ENCODE measurements at places on chromosomes 1 and 21. TPM values are rescaled to one million over a fixed set of nuclear protein-coding genes. Genes with fewer than 3 reads are reported as not detected.

GRCh38 chr1:214224611-214225354, 56.2 kb upstream of the SMYD2 start:
- H3K27me3 ChIP-seq = peaks cover 1% of the 10 kb centered on the region
- H3K4me1 ChIP-seq = peaks cover 14% of the 10 kb centered on the region

SLAMF8 gene
- not detected for total RNA-seq

GRCh38 chr1:169484683-169485430, 887 bp downstream of the SLC19A2 start:
- H3K36me3 ChIP-seq = no peaks in the 10 kb centered on the region
- H3K4me1 ChIP-seq = peaks cover 68% of the 10 kb centered on the region
- H3K27ac ChIP-seq = peak overlapping the region; percentile 98

GRCh38 chr1:207885129-207886032, 25.5 kb downstream of the CD34 start:
- H3K27me3 ChIP-seq = peaks cover 43% of the 10 kb centered on the region
- H3K27ac ChIP-seq = no peak overlapping the region
- peak; percentile 81 for DNase-seq
- no peak overlapping the region for H3K4me3 ChIP-seq

- H3K4me3 ChIP-seq = no peak overlapping the region
- H3K27me3 ChIP-seq = no peaks in the 10 kb centered on the region
- peaks cover 10% of the 10 kb centered on the region for H3K4me1 ChIP-seq
- H3K27ac ChIP-seq = no peak overlapping the region
- H3K36me3 ChIP-seq = peaks cover 16% of the 10 kb centered on the region
- no peak for DNase-seq
Measured at GRCh38 chr1:11280719-11281376, 7.8 kb downstream of the UBIAD1 start.

DNA sequence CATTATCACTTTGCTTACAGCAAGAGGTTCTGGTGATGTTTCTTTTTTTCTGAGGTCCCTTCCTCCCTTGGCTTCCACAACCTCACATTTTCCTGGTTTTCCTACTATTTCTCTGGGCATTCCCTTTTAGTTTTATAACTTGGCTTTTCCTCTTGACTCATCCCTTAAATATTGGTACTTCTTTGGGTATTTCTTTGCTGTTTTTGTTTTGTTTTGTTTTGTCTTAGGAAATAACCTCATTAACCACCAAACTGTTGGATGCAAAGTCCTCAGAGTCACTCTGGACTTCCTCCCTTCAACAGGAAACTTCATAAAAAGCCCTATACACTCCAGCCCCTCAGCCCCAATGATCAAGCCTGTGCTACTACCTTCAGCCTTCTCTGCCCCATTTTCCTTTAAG, 211.1 kb downstream of the DUSP10 start:
- no peaks in the 10 kb centered on the region for H3K36me3 ChIP-seq
- DNase-seq = no peak
- H3K4me3 ChIP-seq = no peak overlapping the region
- no peak overlapping the region for H3K27ac ChIP-seq
- H3K4me1 ChIP-seq = no peaks in the 10 kb centered on the region

ASCL5 gene
- total RNA-seq = not detected

DNA sequence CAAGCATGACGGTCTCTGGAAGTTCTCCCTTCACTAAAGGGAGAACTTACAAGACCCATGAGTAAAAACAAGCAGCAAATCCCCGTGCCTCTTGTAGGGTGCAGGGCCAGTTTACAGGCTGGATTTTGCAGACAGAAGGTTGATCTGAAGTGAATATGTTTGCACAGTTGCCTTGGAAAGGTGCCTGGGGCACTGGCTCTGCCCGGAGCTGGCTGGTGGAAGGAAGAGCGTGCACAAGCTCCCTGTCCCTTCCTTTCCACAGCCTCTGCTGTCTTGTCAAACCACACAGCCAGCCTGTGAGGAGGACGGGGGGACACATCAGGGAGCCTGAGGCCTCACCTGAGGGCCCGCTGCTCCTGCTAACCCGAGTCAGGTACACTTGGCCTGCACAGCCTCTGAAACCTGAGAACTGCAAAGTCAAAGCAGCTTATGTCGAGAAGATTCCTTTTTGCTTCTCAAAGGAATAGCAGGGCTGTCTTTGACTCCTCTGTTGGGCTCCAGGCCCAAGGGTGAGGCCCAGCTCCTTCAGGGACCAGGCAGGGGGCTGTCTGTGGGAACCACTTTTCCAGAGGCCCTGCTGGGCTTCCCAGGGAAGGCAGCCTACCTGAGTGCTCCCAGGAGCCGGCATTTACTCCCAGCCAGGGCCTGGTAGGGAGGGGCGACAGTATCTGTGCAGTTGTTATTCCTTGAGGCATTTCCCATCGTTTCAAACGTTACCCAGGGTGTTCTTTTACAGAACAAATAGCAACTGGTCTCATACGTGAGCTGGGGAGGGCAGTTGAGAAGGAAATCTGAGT, 251.5 kb downstream of the SIPA1L2 start:
- no peak for DNase-seq
- H3K36me3 ChIP-seq = no peaks in the 10 kb centered on the region
- H3K27me3 ChIP-seq = no peaks in the 10 kb centered on the region
- peaks cover 46% of the 10 kb centered on the region for H3K4me1 ChIP-seq

SPATA1 gene
- 1.2 TPM for total RNA-seq

- no peaks in the 10 kb centered on the region for H3K36me3 ChIP-seq
- peak overlapping the region; percentile 82 for H3K4me3 ChIP-seq
- DNase-seq = peak; percentile 42
- H3K4me1 ChIP-seq = peaks cover 51% of the 10 kb centered on the region
Measured at GRCh38 chr1:214552174-214552608, 789 bp upstream of the PTPN14 start.

GRCh38 chr1:24257373-24257772, 61.8 kb upstream of the GRHL3 start:
- no peak for DNase-seq
- H3K4me3 ChIP-seq = no peak overlapping the region
- H3K4me1 ChIP-seq = no peaks in the 10 kb centered on the region
- H3K27me3 ChIP-seq = no peaks in the 10 kb centered on the region

- peak overlapping the region; percentile 88 for H3K27ac ChIP-seq
- no peaks in the 10 kb centered on the region for H3K27me3 ChIP-seq
- no peaks in the 10 kb centered on the region for H3K36me3 ChIP-seq
- DNase-seq = no peak
- H3K4me1 ChIP-seq = peaks cover 62% of the 10 kb centered on the region
Measured at GRCh38 chr1:228860911-228861831, 125.9 kb downstream of the RHOU start.

- no peak for DNase-seq
- H3K4me1 ChIP-seq = peaks cover 35% of the 10 kb centered on the region
- peaks cover 6% of the 10 kb centered on the region for H3K36me3 ChIP-seq
- H3K27ac ChIP-seq = peak overlapping the region; percentile 67
Measured at GRCh38 chr1:65279070-65279779, 30.1 kb upstream of the DNAJC6 start.

NCMAP gene
- total RNA-seq = 0.31 TPM

CYP4A22 gene
- total RNA-seq = not detected

DNA sequence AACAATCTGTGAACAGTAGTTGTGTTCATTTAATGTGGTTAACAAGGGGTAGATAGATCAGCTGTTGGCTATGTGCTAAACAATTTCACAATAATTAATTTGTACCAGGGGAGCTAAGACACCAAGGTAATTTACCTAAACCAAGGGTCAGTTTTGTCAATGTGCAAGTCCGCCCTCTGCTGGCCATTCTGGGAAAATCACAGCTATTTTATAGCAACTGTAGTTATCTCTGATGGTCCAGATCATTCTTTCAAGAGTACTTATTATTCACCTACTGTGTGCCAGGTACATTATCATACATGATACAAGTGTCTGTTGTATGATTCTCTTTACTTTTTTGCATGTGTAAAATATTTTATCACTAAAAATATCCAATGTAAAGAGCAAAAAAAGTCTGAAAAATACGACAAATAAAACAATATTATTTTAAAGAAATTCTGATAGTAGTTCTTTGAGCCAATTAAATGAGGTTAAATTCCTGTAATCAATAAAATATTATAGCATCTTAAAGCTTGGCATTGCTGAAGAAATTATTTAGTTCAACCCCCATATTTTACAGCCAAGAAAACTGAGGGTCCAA, 312.3 kb upstream of the FAM78B start:
- no peak overlapping the region for H3K4me3 ChIP-seq
- DNase-seq = peak; percentile 64
- H3K27ac ChIP-seq = no peak overlapping the region
- peaks cover 35% of the 10 kb centered on the region for H3K27me3 ChIP-seq
- no peaks in the 10 kb centered on the region for H3K4me1 ChIP-seq

DNA sequence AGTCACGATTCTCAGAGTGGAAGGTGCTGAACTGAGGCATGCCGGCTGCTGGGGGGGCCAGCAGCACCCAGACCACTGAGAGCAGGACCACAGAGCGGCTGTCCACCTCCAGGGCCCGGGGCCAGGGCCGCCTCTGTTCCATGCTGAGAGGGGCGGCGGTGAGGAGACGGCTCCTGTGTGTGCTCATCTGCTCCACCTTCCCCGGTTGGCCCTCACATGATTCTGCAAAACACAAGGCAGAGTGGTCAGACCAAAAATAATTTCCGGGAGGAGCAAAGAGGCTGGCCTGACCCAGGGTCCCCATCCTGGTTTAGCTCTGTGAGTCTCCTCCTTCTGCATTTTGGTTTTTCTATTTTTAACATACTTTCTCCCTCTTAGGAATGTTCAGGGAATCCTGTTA, 26.4 kb downstream of the PLXNA2 start:
- peaks cover 42% of the 10 kb centered on the region for H3K4me1 ChIP-seq
- no peak overlapping the region for H3K4me3 ChIP-seq
- H3K36me3 ChIP-seq = peaks cover 10% of the 10 kb centered on the region
- no peaks in the 10 kb centered on the region for H3K27me3 ChIP-seq

- no peak overlapping the region for H3K4me3 ChIP-seq
- H3K4me1 ChIP-seq = peaks cover 16% of the 10 kb centered on the region
- no peaks in the 10 kb centered on the region for H3K36me3 ChIP-seq
- DNase-seq = no peak
- H3K27ac ChIP-seq = peak overlapping the region; percentile 80
- H3K27me3 ChIP-seq = no peaks in the 10 kb centered on the region
Measured at GRCh38 chr1:227299241-227299627, 19.1 kb downstream of the CDC42BPA start.

DNA sequence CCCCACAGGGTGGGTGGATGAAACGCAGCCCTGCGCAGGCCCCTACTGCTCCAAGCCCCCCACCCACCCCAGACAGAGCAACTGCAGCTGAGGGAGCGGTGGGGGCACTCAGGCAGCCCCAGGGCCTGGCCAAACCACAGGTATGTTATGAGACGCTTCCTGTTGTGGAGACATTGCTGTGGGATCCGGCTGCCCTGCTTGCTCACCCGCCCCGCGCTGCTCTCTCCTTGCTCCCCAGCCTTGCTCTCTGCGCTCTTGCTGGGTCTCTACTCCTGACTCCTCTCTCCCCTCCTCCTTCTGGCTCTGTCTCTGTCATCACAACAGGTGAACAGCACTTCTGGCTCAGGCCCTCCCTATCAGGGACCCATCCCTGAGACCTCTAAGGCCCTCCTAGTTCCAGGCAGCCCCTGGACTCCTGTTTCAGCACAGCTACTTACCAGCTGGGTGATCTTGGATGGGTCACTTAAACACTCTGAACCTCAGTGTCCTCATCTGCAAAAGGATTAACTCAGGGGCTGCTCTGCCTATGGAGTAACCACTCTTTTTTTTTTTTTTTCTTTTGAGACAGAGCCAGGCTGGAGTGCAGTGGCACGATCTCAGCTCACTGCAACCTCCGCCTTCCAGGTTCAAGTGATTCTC, 15.9 kb downstream of the COL8A2 start:
- no peaks in the 10 kb centered on the region for H3K36me3 ChIP-seq
- DNase-seq = no peak
- H3K4me3 ChIP-seq = no peak overlapping the region
- H3K27me3 ChIP-seq = no peaks in the 10 kb centered on the region
- H3K27ac ChIP-seq = peak overlapping the region; percentile 66
- peaks cover 13% of the 10 kb centered on the region for H3K4me1 ChIP-seq

- no peak overlapping the region for H3K4me3 ChIP-seq
- no peak overlapping the region for H3K27ac ChIP-seq
- DNase-seq = no peak
- H3K4me1 ChIP-seq = peaks cover 10% of the 10 kb centered on the region
- H3K27me3 ChIP-seq = no peaks in the 10 kb centered on the region
Measured at GRCh38 chr1:176691251-176692228, 228.6 kb downstream of the PAPPA2 start.

DYRK3 gene
- total RNA-seq = 4.6 TPM

SNAP47 gene
- total RNA-seq = 41.6 TPM

GRCh38 chr1:99577313-99577712, 68.6 kb upstream of the PALMD start:
- H3K36me3 ChIP-seq = no peaks in the 10 kb centered on the region
- DNase-seq = no peak
- H3K4me1 ChIP-seq = no peaks in the 10 kb centered on the region
- no peak overlapping the region for H3K27ac ChIP-seq
- H3K4me3 ChIP-seq = no peak overlapping the region

GRCh38 chr1:33298623-33299277, 22.1 kb downstream of the A3GALT2 start:
- H3K27ac ChIP-seq = no peak overlapping the region
- no peaks in the 10 kb centered on the region for H3K27me3 ChIP-seq
- peaks cover 11% of the 10 kb centered on the region for H3K4me1 ChIP-seq
- DNase-seq = no peak
- H3K4me3 ChIP-seq = no peak overlapping the region

DNA sequence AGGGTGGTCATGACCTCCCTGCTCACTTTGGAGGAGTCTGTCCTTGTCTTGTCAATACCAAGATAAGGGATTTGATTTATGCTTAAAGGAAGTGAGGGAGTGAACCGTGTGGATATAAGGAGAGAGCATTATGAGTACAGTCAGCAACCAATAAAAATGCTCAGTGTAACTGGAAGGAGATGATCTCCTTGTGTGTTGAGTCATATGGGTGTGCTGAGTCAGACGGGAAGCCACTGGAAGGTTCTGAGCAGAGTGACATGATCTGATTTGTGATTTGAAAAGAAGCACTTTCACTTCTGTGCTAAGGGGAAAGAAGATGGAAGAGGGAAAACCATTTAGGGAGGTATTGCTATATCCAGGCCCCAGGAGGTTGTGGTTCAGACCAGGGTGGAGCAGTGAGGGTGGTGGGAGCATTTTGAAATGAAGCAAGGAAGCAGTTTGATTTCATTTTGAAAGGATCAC, 2.5 kb upstream of the BCL10 start:
- H3K27ac ChIP-seq = peak overlapping the region; percentile 53
- no peak overlapping the region for H3K4me3 ChIP-seq
- H3K4me1 ChIP-seq = peaks cover 31% of the 10 kb centered on the region
- H3K36me3 ChIP-seq = no peaks in the 10 kb centered on the region
- DNase-seq = no peak
- no peaks in the 10 kb centered on the region for H3K27me3 ChIP-seq

DNA sequence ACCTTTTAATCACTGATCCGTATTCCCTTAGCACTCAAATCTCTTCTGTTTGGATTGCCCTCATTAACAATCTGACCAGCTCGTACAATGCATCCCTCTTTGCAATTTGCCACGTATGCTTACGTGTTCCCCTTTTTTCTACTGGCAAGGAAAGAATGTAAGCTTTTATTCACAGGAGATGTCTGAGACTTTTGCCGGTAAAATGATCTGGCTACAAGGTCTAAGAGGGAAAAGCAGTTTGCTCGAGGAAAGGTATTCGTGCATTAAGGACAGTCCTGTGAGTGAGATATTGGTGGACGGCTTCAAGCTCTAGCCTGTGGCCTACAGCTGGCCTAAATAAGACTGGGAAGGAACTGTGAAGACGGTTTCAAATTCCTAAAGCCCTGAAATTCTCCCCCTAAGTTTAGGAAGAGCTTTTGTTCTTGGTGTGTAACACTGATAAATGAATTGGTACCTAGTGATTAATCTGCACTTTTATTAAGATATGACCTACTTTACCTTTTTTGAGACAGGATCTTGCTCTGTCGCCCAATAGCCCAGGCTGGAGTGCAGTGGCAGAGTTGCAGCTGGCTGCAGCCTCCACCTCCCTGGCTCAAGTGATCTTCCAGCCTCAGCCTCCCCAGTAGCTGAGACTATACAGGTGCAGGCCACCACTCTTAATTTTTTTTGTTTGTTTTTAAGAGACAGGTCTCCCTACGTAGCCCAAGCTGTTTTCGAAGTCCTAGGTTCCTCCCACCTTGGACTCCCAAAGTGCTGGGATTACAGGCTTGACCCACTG, 895 bp upstream of the UBR4 start:
- H3K27me3 ChIP-seq = no peaks in the 10 kb centered on the region
- H3K36me3 ChIP-seq = peaks cover 5% of the 10 kb centered on the region
